AML-193 (cell line): ENCODE measurements at places on chromosomes 5 and 9.
A peak's percentile ranks its signal among the peaks of the same experiment; 100 is the strongest.

DNA sequence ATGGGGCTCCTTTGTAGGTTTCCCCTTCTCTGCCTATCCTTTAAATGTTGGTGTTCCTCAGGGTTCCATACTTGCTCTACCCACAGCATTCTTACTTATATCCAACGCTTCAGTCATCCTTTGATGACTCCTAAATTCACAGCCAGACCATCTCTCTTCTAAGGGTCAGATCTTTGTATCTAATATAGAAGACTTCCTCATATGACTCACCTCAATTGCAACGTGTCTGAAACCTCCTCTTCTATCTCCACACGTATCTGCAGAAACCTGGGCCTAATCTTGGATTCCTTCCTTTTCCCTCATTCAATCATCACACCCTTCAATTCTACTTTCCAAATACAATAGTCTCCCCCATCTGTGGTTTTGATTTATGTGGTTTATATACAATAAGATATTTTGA is 68.3 kb downstream of the HMGCR start:
- DNase-seq = no peak

- DNase-seq = no peak
These were observed 372.9 kb upstream of the IRX2 start for GRCh38 chr5:3124410-3124809.

GRCh38 chr9:72039532-72039931 is 20.9 kb downstream of the C9orf57 start:
- no peak for DNase-seq

- DNase-seq = no peak
These were observed 13.1 kb downstream of the GPRIN1 start for GRCh38 chr5:176596689-176597416.

DNA sequence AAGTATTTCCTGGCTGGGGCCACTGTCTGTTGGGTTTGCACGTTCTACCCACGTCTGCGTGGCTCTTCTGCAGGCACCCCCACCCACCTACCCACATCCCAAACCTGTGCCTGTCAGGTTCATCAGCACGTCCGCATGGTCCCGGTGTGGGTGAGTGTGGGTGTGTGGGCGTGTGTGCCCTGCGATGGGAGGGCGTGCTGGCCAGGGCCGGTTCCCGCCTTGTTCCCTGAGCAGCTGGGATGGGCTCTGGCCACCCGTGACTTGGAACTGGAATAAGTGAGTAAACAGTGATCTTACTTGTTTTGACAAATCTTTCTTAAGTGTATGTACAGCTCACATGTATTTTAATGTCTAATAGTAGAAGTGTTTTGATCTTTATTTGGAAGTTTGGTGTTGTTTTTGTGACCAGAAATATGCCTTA is 20.4 kb downstream of the ERGIC1 start:
- no peak for DNase-seq

DNA sequence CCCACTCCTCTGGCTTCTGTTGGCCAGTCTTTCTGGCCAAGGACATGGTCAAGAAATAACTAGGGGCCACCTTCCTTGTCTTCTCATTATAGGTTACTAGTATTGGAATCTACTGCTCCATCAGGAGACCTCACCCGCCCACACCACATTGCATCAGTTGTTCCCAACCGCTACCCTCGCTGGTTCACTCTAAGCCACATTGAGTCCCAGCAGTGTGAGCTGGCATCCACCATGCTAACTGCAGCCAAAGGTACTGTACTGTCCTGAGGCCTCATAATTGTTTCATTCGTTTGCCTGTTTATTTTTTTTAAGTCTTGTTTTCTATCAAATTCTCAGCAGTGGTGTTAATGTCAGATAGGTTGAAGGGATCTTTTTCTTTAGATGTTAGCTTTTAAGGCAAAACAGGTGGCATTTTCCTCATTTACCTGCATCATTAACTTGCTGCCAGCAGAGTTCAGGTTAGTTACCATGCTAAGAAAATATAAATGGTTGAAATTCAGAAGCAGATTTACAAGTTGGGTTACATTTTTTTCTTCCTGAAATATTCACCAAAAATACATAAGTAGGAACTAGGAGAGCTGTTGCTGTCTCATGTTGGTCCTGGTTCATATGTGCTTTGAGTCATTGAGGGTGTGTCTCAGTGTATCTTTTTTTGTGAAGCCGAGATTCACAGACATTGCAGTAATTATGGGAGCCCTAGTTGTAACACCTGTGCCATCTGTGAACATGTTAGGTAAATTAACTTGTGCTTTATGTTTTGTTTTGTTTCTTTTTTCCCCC is 206.9 kb downstream of the ZSWIM6 start:
- no peak for DNase-seq

GRCh38 chr5:79521156-79521555 is 7.2 kb upstream of the HOMER1 start:
- no peak for DNase-seq

DNA sequence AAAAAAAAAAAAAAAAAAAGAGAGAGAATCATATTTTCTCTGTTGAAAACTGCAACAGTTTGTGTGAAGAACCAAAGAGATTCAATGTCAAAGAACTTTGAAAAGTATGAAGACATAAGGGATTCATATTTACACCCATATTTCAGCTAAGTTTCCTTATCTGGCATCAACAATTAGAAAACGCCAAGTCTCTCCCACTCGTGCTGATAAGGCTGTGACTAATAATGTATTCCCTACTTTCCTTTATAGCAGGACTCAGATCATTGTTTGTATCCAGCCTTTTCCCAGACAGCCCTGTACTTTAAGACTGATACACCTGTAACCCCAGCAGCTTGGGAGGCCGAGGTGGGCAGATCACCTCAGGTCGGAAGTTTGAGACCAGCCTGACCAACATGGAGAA is 54.1 kb upstream of the STK32A start:
- DNase-seq = no peak

GRCh38 chr9:136855461-136856078 is 3.4 kb downstream of the MAMDC4 start:
- DNase-seq = no peak

DNA sequence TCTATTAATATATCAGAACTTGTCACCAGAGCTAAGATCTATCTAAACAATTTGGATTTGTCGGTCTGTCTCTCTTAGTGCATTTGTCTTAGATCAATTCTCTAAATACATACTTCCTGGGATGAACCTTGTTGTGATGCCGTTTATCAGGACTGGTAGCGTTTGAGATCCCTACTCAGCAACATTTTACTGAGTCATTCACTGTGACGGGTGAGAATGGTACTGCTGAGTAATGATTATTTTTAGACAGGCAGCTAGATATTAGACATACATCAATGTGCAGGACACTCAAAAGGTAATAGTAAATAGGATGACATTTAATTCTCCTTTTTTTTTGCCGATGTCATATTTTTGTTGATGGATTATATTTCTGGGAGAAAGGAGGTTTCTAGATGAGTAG is 209.0 kb downstream of the CSNK1G3 start:
- no peak for DNase-seq

DNA sequence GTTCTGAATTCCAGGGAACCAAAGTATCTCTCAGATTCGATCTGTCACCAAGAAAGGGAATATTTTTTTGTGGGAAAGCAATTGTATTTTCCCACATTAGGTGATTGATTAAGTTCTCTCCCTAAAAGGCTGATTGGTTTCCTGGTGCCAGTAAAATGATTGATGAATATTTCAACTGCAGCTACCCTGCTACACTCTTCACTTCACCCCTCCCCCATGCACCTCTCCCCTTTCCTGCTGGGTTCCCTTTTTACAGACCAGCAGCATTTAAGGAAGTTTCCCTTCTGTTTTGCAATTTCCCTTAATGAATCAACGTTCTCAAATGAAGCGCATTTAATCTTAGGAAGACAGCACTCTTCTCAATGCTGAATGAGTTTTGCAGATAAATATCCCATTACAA is 13.1 kb downstream of the NR6A1 start:
- peak; percentile 92 for DNase-seq

DNA sequence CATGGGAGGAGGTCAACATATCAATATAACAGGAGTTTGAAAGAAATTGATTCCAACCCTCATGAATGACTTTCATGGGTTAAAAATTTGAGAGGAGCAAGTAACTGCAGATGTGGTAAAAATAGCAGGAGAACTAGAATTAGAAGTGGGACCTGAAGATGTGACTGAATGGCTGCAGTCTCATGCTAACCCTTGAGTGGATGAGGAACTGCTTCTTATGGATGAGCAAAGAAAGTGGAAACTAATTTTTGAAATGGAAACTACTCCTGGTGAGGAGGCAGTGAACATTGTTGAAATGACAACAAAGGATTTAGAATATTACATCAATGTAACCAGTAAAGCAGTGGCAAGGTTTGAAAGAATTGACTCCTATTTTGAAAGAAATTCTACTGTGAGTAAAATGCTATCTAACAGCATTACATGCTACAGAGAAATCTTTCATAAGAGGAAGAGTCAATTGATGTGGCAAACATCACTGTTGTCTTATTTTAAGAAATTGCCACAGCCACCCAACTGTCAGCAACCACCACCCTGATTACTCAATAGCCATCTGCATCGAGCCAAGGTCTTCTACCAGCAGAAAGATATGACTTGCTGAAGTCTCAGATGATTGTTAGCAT is 1683.2 kb downstream of the MAT2B start:
- peak; percentile 98 for DNase-seq

GRCh38 chr9:12954441-12954840 is 179.6 kb downstream of the LURAP1L start:
- no peak for DNase-seq

GRCh38 chr5:86979811-86980411 is 287.8 kb upstream of the RASA1 start:
- DNase-seq = peak; percentile 91

DNA sequence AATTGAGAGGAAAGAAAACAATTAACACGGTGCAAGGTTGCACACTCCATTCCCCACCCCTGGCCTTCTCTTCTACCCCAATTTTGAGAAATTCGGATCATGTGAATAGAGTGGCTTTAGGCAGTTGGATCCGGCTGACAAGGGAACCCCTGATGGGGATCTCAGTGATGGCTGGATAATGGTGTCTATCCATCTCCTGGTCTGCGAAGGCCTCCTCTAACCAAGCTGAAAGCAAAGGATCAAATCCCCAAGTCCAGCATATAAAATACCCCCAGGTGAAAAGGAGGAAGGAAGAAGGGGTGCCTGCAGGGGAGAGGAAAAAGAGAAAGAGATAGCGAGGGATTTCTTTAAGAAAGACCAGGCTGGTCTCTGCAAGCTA is 16.0 kb downstream of the NR2F1 start:
- no peak for DNase-seq

GRCh38 chr9:27150746-27151406 is 41.9 kb downstream of the TEK start:
- DNase-seq = no peak

GRCh38 chr5:149664083-149664482 is 66.0 kb upstream of the PPARGC1B start:
- DNase-seq = no peak

- DNase-seq = no peak
These were observed 80.0 kb downstream of the MEGF10 start for GRCh38 chr5:127370631-127371030.

- no peak for DNase-seq
These were observed 27.4 kb downstream of the TNFSF8 start for GRCh38 chr9:114902786-114903524.

DNA sequence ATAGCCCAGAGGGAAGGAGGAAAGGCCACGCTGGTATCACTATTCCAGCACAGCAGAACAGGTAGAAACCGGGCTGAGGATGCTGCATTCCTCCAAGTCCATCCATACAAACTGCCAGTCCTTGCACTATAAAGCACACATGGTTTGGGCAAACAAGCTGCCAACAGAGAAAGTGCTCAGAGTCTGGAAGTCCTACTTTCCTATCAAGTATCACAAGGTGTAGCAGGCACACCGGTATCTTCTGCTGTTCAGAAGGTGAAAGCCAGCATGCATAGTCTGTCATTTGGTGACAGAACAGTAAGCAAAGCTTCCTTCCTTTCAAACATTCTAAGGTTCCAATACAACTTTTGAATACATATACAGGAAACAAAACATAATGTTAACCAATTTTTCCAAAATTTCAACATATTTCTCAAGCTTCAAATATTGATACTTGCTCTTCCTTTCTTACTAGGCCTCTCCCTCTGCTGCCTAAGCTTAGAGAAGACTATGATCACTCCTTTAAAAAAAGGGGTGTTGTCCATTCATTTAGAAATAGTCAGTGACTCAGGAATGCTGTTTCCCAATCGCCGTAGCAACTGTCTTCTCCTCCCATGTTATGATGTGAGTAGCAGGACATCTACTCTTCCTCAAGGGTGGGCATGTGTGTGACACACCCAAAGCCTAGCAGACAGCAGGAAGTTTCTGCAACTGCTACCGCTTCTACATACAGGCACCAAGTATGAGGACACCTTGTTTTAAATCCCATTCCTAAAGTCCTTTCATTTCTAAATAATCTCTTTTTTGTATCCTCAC is 14.7 kb downstream of the DIAPH1 start:
- DNase-seq = peak; percentile 97

DNA sequence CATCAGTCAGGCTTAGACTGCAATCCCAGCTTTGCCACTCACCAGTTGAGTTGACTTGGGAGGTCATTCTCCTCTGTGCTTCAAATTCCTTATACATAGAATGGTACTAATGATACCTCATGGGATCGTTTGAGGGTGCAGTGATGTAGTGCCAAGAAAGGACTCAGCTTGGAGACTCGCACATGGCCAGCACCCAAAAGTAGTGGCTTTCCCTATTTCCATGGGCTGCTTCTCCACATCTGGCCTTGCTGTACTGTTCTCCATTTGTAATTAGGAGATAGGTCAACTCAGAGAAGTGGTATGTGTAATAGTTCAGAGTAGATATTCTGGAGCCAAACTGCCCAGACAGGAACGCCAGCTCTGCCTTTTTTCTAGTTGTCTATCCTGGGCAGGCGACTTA is 5.5 kb downstream of the CCL19 start:
- no peak for DNase-seq

- DNase-seq = peak; percentile 18
These were observed 99.4 kb downstream of the MTREX start for GRCh38 chr5:55407059-55407684.

- no peak for DNase-seq
These were observed 39.2 kb upstream of the NRARP start for GRCh38 chr9:137341227-137341626.

DNA sequence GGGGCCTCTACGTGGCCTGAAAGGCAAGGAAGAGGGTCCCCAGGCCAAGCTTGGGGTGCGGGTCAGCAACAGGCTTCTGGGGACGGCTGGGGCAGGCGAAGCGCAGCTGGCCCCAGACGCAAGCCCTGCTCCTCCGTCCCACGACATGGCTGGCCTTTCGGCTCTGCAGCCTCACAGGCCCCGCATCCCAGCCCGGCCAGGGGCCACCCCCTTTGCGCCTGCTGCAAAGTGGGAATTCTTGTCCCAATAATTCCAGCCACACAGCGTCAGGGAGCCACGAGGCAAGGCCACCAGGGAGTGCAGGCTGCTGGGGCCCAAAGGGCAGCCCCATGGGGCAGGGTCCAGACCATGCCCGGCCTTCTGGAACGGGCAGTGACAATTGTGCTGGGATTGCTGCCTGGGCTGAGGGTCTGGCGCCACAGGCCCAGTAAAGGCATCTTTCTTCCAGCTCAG is 1.1 kb upstream of the ENTPD2 start:
- no peak for DNase-seq

GRCh38 chr5:179162351-179163235 is 102.4 kb downstream of the ZNF354C start:
- no peak for DNase-seq
